HCT116 (cell line): ENCODE measurements at places on chromosomes 4 and X.

DNA sequence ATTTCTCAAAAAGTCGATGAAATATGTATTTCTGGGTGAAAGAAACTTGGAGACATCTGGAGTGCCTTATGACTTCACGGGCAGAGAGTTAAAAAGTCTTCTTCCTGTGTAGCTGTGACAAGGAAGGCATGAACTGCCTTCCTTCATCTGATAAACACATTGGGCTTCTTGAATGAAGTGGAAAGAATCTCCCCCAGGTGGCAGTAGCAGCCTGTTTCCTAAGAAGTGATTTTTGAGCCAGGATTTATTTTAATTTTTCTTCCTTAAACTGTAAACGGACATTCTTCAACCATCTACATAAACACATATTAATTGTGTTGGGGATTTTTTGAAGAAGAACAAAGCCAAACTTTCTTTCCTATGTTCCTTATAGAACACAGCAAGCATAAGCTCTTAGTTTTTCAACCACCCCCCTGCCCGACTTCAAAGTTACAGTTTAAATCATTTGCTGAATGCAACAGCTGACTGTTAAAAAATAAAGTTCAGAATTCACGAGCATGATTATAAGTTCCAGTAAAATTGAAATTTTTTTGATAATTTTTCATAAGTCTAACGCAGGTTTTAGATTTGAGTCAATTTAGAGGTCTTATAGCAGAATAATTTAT is 980 bp upstream of the GIMD1 start:
- DNase-seq, result peak; percentile 79

DNA sequence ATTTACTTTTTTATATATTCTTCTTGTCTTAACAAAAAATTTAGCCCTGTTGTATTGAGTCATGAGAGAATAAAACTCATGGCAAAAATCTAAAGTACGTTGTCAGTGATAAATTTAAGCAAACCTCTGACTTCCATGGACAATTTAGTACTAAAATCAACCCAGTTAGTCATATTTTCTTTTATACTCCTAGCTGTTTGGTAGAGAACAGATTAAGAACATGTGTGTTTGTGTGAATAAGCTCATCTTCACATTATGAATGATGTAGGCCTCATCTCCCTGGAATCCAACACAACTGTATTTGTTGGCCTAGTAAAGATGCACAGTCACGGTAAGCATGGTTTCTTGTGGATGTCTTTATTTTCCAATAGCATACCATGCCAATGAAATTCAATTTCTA is 40.8 kb upstream of the FAM47B start:
- DNase-seq, result no peak

GRCh38 chrX:39750256-39750790 is 347.4 kb downstream of the BCOR start:
- no peak for DNase-seq

DNA sequence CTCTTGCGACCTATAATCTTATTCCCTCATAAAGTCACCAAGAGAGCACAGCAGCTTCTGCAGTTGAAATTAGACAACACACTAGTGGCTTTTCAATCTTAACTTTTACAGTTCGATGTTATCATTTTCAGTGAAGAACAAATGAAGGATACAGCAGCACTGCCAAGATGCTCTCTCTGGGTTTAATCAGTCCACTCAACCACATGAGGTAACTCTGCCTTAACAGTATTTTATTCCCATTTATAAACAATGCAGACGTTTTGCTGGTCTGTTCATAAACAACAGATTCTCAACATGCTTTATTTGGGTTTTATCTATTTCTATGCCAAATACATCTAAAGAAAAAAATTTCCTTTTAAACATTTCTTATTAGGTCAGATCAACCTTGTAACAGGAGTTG is 646.0 kb upstream of the FAM241A start:
- DNase-seq, result no peak

GRCh38 chr4:41750121-41750625 is 1.6 kb upstream of the PHOX2B start:
- DNase-seq, result no peak

GRCh38 chr4:88866862-88867550 is 169.4 kb upstream of the NAP1L5 start:
- no peak for DNase-seq

GRCh38 chr4:80840396-80840795 is 190.1 kb upstream of the BMP3 start:
- DNase-seq, result no peak

DNA sequence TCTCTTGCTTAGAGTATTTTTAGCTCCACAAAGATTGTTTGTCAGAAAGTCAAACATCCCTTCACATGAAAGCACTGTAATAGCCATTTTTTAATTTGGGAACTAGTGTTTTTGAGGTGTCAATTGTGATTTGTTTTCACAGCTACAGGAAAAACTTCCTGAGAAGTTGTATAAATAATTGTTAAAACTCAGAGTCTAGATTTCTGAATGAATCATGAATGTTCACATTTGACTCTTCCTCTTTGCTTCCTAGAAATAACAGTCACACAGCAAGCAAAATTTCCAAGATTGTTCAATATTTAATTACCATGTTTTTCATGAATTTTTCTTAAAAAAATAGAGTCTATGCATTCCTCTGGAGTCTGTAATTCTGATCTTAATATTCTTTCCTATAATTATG is 156.9 kb upstream of the SLC7A11 start:
- DNase-seq, result no peak

DNA sequence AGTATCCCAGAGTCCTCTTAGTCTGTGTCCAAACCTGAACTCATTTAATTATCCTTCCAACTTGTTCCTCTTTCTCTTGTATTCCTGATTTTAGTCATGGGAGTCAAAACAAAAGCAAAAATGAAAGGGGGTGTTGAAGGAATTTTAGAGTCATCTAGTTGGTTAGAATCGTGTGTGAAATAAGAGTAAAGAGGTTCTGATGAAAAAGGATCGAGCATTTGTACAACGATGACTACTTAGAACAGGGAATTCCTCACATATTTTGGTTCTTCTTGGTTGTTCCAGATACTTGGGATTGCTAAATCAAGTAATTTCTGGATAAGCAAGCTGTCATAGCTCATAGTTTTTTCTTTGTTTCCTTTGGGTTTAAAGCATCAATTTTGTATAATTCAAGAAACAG is 194.4 kb downstream of the BCOR start:
- no peak for DNase-seq

- no peak for DNase-seq
These were observed 71.9 kb downstream of the PDLIM5 start for GRCh38 chr4:94523617-94524016.
